ENCODE measurements at places on chromosomes 7 and 10.
A peak's percentile ranks its signal among the peaks of the same experiment; 100 is the strongest.

- peak; percentile 79 for DNase-seq
These were observed 561 bp downstream of the PLEKHA1 start for GRCh38 chr10:122374859-122375678.

- DNase-seq, result no peak
These were observed 102.3 kb downstream of the NSUN6 start for GRCh38 chr10:18549105-18549504.

GRCh38 chr7:152108359-152108758 lies 82.9 kb downstream of the GALNT11 start:
- no peak for DNase-seq

DNA sequence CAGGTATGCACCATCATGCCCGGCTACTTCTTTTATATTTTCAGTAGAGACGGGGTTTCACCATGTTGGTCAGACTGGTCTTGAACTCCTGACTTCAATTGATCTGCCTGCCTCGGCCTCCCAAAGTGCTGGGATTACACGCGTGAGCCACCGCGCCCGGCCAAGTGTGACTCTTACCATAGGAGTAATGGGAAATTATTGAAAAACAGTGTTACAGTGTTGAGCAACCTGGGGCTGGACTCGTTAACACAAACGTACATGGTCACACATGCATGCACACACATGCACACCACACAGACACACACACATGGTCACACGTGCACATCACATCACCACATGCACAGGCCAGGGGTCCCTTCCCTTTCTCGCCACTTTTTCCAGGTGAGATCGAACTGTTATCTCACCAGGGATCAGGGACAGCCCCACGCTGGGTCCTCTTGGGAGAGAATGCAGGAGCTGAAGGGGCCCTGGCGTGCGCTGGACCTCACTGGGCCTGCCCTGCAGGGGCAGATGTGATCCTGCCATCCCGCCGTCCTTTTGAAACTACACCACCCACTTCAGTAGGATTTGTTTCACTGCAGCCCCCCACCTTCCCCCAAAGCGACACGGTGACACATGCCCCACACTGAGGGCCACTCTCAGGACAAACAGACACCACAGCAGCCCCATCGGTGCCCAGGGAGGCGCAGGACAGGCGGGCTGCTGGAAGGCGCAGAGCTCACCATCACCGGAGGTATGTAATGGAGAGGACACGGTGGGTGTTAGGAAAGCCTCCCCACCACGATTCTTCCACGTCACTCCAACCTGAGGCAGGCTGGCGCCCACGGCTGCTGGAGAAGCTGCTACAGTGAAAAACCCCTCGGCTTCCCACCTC lies 10.2 kb downstream of the RADIL start:
- DNase-seq, result no peak

- peak; percentile 57 for DNase-seq
These were observed 13.9 kb downstream of the DNAJC1 start for GRCh38 chr10:21989453-21990154.

- DNase-seq, result no peak
These were observed 102.1 kb upstream of the KCND2 start for GRCh38 chr7:120170834-120171233.

DNA sequence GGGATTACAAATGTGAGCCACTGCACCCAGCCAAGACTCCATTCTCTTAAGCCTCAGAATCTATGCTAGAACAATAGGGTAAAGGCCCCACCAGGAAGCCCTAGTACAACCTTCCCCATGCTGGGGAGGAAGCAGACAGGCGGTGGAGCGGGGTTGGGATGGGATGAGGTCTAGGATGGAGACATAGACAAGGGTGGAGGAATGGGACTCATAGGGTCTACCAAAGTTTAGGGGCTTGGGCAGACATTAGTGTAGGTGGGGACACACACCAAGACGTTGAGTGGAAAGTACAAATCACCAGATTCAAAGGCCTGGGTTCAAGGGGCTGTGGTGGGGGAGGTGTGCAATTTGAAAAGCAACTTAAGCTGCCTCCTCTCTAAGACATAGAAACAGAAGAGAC lies 19.3 kb downstream of the PRSS2 start:
- DNase-seq, result peak; percentile 32

DNA sequence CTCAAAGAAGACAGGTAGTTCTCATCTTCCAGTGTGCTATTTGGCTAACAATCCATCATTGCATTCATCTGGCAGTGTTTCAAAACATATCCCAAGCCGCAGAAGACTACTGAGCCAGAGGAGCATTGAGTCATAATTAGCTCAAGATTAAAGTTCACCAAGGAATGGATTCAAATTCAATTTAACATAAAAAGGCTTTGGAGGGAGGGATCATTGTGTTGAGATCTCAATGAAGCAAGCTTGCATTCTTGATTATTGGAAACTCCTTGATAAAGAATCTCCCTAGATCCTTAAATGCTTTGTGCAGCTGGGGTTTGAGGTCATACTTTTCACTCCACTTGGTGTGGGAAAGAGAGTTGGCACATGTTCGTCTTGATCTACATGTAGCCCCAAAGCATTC lies 142.8 kb upstream of the SEMA3A start:
- DNase-seq, result no peak

DNA sequence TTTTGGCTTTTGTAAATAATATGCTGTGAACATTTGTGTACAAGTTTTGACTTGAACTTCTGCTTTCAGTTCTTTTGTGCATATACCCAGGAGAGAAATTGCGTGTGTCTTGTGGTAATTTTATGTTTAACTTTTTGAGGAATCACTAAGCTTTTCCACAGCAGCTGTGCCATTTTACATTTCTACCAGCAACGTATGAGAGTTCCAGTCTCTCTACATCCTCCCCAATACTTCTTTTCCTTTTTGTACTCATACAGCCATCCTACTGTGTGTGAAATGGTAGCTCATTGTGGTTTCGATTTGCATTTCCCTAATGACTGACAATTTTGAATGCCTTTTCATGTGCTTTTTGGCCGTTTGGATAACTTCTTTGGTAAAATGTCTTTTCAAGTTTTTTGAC lies 66.3 kb upstream of the INHBA start:
- DNase-seq, result no peak

GRCh38 chr7:101952355-101953247 lies 135.2 kb downstream of the CUX1 start:
- peak; percentile 11 for DNase-seq

- no peak for DNase-seq
These were observed 16.3 kb downstream of the VSTM4 start for GRCh38 chr10:49099046-49099445.

DNA sequence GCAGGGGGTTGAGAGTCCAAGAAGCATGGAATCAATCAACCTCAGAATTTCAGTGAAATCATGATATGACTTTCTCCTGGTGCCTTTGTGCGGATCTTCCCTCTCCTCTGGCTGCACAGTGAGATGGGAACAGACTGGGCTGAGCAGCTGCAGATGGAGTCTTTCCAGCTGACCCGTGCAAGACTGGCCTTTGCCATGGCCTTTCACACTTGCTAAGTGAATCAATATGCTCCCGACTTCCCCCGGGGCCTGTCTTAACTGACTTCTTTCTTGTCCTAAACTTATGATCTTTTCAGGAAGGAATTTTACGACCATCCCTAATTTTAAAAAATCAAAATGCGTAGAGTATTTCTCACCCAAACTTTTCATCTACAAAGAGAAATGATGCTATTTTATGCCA lies 469.9 kb downstream of the GALNT17 start:
- no peak for DNase-seq

- DNase-seq, result peak; percentile 27
These were observed 105.9 kb upstream of the ANLN start for GRCh38 chr7:36283711-36284130.

DNA sequence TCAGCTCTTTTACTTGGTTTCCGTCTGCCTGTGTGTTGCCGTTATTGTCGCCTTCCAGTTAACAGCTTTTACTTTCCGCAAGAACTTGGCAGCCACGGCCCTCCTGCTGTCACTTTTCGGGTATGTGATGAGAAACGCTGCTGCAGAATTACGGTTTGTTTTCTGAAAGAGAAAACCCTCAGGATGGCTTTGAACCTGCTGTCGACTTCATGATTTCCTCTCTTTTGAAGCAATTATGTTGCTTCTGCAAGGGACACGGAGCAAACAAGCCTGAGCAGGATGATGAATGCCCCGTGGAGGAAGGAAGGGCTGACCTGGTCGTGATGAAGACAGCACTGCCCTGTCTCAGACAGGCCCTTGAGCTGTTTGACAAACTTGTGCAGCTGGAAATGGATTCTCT lies 339.8 kb downstream of the ABCA13 start:
- DNase-seq, result peak; percentile 11

DNA sequence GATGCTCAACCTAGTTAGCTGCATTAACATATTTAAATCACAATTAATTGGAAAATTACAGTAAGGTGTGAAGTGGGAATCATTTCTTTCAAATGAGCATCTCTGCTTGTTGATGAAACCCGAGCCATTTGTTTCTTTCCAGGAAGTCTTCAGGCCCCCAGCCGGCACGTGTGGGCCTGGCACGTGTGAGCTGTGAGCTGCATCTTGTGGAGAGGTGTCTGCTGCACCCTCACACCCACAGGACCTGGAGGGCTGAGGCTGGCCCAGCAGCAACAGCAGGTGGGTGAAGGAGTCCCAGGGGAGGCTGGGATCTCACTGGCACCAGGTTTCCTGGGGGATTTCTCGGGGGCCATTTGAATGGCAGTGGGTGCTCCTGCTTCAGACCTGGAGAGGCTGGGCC lies 372.5 kb upstream of the MKI67 start:
- no peak for DNase-seq

DNA sequence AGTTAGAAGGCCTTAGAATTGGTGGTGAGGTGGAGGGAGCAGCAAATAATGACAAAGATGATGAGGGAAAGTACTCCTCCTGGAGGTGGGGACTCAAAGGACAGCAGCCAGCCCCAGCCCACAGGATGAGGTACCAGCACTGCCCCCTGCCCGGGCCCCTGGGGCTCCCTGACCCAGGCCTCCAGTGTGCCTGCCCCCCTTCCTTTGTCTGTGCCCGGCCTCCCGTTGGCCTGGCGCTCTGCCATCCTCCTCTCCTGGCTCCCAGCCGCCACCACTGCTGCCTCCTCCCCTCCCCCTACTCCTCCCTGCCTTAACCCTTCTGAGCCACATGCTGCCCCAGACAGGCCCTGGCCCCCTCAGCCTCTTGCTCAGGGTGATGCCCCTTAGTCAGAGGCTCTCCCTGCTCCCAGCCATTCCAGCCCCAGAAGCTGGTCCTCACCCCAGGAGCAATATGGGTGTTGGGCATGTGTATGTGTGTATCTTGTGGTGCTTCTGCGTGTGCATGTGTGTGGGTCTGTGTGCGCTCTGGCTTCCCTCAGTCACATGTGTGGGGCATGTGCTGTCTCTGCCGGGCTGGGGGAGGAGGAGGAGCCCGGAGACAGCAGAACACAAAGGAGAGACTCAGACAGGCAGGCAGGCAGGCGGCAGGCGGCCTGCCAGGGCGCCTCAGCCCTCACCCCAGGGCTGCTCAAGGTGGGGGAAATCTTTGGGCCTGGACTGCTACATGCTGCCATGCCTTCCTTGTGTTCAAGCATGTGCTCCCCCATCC lies 2.6 kb downstream of the LDB1 start:
- DNase-seq, result peak; percentile 85

DNA sequence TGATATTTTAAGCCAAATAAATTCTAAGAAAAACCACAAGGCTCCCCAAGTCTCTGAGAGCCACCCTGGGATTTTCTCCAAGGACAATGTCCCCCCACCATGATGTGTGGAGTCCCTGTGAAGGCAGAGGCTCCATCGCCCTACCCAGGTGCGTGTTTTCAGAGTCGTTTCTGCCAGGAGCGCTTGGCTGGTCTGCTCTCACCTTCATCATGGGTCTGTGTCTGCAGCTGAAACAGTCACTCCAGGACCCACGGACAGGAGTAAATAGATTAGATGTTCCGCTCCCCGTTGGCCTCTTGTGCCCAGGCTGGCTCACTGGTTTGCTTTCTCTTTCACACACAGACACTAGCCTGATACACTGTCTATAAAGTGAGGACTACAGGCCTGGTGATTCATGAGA lies 217.5 kb downstream of the SFMBT2 start:
- DNase-seq, result peak; percentile 70

DNA sequence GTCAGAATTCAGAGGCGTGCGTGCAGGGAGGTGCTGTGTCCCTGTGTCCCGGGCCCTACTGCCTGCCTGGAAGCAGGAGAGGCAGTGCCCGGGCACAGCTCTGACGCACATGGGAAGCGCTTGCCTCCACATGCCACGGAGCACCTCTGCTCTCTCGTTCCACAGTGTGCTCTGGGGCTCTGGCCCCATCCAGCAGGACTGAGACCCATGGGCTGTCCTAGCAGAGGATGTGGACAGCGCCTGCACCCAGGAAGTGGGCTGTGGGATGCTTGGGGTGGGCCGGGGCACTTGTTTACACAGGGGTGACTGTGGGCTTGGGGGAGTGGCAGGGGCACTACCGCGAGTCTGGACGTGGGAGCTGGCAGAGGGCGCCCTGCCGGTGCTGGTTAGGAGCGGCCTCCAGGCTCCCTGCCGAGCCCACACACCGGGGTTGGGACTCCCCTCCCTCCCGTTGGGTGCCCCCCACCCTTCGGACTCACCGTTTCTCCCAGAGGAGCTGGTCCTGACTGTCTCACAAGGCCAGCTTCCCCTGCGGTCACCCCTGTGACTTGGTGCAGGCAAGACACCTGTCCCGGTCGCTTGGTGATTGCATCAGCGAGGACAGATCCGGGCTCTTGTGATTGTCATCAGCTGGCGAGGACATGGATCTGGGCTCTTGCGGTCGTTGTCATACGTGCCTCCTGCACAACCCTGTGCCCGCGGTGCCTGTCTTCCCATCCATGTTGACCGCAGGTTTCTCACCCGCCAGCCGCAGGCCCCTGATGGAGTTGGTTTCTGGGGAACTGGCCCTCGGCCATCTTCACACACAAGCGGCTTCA lies 83.1 kb downstream of the NKX6-2 start:
- no peak for DNase-seq

DNA sequence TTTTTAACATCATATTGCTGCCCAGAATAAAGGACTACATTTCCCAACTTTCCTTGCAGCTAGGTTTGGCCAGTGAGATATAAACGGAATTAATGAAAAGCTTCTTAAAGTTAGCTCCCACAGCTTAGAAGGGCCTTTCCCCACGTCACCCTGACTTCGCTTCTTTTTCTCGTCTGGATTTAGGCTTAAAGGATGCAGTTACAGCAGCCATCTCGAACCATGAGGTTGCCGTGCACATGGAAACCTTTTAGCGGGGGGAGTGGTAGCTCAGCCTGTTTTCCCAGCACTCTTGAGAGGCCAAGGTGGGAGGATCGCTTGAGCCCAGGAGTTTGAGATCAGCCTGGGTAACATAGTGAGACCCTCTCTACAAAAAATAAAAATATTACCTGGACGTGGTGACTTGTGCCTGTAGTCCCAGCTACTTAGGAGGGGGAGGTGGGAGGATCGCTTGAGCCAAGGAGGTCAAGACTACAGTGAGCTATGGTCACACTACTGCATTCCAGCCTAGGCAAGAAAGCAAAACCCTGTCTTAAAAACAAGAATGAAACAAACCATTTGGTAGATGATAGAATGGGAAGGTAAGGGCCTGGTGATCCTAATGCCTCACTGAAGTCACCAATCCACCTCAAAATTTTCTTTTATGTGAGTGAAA lies 64.3 kb upstream of the C1GALT1 start:
- no peak for DNase-seq

GRCh38 chr10:60258429-60258797 lies 131.3 kb downstream of the ANK3 start:
- DNase-seq, result no peak

All from activated CD4-positive, alpha-beta T cell treated with anti-CD3 and anti-CD28 coated beads for 36 hours (primary cell).